ENCODE measurements at places on chromosomes 1 and 21. TPM values are rescaled to one million over a fixed set of nuclear protein-coding genes. Genes with fewer than 3 reads are reported as not detected.

Gene CRABP2
- 17.5 TPM for total RNA-seq

Gene ELF3
- total RNA-seq = 0.18 TPM

Gene TNFRSF8
- total RNA-seq = 0.28 TPM

Gene C1orf141
- not detected for total RNA-seq

Gene ODF2L
- total RNA-seq = 14.2 TPM

Data from smooth muscle cell of bladder (primary cell).